ENCODE measurements at places on chromosomes 12 and 14.

- DNase-seq: no peak
Measured at GRCh38 chr14:53032838-53033390, 82.1 kb upstream of the FERMT2 start.

- DNase-seq: no peak
Measured at GRCh38 chr14:74902941-74903705, 19.9 kb downstream of the RPS6KL1 start.

DNA sequence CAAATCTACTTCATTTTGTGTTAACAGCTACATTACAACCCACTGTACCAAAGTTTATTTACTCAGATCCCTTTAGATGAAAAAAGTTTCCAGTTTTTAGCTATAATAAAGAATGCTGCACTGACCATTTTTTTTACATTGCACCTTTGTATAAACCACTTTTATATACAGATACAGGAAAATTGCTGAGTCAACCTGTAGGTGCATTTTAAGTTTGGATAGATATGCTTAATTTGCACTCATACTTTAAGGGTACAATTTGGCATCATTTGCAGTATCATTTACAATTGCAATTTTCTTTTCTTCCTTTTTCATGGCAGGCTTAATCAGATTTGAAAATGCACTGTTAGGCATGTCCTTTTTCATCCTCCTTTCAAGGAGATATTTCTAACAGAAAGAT, 257.8 kb upstream of the LMO3 start:
- no peak for DNase-seq

- DNase-seq: no peak
Measured at GRCh38 chr12:39632670-39633069, 13.1 kb upstream of the ABCD2 start.

DNA sequence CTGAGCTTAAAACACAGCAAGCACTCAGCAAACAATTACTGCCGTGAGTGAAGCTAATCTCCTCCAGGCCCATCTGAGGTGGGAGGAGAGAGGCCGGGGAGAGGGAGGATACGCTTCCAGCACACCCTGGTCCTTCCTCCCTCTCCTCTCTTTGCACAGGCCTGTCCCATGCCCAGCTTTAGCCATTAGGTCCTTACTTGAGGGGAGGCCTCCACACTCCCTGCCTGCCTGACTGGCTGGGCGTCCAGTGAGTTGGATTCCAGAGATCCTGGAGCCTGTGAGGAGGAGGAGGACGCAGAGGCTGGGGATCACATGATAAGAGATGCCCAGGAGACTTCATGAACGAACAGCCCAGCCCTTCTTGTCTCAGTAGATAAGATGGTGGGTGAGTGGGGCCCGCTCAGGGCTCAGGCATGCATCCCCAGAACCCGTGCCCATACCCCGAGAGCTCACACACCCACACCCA, 65.1 kb upstream of the NCOR2 start:
- DNase-seq: peak; percentile 46

DNA sequence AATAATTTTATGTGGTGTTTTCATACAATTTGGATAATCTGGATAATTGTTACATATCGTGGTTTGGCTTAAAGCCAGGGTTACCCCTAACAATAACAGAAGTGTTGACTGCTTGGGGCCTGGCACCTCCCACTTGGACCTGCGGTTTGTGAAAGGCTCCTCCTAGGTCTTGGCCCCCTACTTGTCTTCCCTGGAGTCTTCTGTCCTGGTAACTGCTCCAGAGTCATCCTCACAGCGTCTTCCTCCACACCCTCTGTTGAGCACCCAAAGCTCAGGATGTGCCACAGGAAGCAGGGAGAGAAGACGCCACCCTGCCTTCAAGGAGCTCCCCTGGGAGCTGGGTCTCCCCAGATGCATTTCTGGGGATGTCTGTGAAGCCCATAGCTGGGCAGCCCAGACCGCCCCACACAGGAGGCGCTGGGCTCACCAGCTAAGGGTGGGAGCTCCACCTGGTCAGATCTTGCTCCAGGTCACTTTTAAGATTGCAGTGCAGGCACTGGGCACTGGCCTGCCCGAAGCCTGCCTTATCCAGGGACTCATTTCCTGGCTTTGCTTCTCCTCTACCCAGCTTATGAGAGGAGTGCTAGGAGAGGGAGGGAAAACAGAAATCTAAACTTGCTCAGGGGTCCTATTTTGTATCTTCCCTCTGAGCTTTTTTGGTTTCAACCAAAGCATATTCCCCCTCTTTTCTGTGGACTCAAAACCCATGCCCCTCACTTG, 98.2 kb downstream of the ZFP36L1 start:
- DNase-seq: no peak

GRCh38 chr12:43008953-43009845, 419.7 kb upstream of the PRICKLE1 start:
- no peak for DNase-seq

GRCh38 chr12:46788072-46788887, 37.5 kb downstream of the SLC38A4 start:
- no peak for DNase-seq

- peak; percentile 68 for DNase-seq
Measured at GRCh38 chr14:22598099-22598895, at the start of gene ABHD4. Gene ABHD4, plus strand, starts transcription at chr14:22598300. Its CDS starts 7 bp downstream, at chr14:22598307.

DNA sequence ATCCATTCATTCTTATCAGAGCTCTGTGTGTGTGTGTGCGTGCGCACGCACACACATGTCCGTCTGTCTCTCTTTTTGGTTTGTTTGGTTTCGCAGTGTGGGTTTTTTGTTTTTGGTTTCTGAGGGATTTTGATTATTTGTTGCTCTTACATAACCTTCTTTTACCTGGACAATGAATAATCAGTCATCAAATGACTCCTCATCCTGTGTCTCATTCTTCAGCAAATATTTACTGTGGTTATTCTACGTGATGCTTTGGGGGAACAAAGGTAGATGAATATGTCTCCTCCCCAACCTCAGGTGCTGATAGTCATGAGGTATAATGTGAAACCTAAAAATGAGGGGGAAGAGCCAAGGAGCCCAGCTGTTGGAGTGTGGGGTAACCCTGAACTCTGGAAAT, 92.4 kb downstream of the SAMD4A start:
- no peak for DNase-seq

DNA sequence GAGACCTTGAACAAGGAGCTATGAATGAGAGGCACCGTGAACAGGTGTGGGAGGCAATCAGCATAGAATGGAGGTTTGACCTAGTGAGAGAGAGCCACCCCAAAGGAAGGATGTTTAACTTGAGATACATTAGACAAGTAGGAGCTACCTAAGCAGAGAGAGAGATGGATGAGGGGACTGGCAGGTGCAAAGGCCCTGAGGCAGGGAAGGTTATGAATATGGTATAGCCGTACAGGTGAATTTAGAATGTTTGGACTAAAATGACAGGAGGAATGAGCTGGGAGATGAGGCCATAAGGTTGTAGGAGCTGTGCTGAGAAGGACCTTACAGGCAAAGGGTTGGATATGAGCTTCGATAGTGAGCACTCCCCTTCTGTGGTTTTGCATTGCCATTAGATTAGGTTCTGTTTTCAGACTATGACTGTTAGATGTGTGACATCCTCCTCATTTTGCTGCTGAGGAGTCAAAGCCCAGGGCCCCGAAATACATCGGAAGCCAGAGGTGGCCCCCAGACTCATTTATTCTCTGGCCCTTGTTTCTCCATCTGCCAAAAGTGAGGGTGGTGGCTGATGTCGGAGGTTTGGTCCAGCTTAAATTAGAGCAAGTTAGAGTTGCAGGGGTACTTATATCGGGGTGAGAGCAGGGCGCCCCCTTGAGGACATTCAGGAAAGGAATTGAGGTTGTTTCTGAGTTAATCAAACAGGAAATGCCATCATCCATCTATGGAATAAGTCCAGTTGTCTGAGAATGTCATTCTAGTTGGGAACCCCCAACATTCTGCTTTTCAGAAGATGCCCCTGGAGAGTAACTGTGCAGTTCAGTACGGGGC, 29.4 kb downstream of the SLC24A4 start:
- DNase-seq: no peak

GRCh38 chr14:53962953-53963319, 6.3 kb upstream of the BMP4 start:
- no peak for DNase-seq

GRCh38 chr12:41548926-41549325, 360.8 kb downstream of the PDZRN4 start:
- no peak for DNase-seq

Data from renal cortex interstitium (tissue), 15 donors.